COR-L47 (cell line): ENCODE measurements at places on chromosomes 3 and 15.

DNA sequence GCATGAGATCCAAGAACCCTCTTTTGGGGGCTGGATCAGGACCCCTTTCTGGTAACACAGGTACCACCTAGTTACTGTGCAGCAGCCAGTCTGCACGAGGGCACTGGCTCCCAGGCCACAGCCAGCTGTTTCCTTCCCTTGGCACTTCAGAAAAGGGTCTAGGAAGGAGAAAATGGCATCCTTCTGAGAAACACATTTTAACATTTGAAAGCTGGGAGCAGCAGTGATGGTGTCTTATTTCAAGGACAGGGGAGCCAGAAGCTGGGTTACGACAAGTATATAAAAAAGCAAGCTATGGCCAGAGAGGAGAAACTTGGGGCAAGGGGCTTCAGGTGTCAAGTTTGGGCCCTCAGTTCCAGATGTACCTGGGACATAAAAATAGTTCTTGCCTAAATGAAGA, 282.8 kb downstream of the CTNNB1 start:
- no peak for DNase-seq

DNA sequence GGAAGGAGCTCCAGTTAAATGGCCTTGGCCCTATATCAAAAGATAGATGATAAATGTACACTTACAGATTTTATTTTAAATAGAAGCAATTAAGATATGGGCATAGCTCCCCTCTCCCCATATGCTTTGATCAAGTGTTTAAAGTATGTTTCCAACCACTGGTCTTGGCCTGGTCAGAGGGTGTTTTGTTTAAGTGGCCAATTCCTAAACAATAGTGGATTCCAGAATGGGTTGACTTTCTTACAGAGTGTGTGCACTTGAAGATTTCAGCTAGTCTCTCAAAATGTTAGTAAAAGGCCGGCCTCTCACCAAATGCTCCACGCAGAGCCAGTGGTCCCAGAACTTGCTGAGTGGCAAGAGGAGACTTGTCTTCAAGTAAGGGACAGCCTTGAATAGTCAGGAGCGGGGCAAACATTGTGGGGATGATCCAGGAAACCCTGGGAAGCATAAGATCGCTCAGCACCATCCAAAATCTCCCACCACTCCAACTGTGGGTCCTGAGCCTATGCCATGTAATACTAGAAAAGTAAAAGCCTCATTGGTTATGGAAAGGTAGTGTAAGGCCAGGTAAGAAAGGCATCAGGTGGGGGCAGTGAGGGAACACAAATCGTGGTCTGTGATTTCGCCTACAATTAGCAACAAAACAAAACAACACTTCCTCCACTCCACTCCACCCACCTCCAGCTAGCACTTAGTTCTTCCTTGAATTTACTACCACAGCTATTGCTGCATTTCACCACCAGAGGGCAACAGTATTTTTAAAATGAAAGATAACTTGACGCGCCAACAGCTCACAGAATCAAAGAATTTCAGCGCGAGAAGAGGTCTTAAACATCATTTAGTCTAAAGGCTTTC, 4.8 kb downstream of the RARRES1 start:
- DNase-seq: peak; percentile 59

DNA sequence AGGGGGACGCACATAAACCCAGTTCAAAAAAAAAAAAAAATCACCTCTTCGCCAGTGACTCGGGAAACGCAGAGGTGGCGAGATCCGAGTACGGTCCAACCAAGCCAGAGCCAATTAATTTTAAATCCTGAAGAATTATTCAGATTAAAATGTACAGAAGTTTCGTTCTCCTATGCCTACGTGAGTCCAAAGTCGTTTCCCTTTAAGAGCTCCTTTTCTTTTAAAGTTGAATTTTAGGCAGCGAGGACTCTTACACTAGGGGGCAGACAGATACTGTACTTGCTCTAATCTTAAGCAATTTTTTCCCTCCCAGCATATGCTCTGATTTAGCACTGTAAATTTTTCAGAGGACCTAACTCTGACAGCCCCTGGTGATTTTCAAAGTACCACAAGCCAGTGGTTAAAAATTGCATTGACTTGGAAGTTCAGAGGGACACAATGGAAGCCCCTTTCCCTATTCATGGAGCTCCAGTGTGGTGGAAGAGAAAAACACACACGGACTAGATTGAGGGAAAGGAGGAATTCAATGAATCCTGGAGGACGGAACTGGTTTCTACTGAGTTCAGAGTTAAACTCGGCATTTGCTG, 3.3 kb upstream of the NR2F2 start:
- DNase-seq: peak; percentile 64

GRCh38 chr15:37045859-37046740, 54.2 kb downstream of the MEIS2 start:
- DNase-seq: peak; percentile 45

- DNase-seq: no peak
These were observed 902.9 kb downstream of the EPHA3 start for GRCh38 chr3:90010341-90010740.

DNA sequence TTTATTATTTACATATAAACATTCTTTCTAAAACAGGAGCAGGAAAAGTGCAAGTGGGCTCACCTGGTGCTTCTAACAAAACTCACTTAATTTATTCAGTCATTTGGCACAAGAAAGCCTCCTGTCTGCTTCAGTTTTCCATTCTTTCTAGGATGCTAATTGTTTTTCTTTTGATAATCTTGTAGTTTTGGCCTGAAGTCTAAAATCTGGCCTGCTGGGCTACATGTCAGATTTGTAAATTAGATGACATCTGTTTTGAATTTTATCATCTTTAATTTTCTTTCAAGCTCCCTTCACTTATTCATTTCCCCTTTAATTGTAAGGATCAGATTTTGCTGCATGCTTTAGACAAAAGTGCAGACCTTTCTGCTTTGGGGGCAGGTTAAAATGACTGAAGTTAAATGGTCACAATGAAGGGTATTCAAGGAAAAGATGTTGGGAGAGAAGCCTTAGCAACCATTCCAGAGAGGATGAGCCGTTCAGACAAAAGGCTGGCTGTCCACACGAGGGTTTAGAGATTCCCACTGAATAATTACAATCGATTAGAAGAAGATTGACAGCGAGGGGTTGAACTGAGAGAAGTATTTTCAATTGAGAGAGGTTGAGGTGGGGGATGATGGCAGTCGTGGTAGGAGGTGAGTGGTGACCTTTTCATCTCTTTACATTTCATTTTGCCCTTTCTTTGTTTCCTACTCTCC, 59.9 kb upstream of the PTX3 start:
- no peak for DNase-seq

GRCh38 chr3:42589382-42590109, 1.1 kb upstream of the SS18L2 start:
- no peak for DNase-seq

DNA sequence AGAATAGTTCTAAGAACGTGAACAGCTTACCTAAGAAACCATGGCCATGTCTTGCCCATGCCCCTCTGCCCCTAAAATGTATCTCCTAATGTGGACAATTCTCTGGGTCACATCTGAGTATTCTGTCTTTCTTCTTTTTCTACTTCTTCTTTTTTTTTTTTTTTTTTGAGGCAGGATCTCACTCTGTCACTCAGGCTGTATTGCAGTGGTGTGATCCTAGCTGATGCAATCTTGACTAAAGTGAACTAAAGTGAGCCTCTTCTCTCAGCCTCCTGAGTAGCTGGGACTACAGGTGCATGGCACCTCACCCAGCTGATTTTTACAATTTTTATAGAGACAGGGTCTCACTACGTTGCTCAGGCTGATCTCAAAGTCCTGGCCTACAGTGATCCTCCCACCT, 204.8 kb upstream of the ZPLD1 start:
- no peak for DNase-seq

DNA sequence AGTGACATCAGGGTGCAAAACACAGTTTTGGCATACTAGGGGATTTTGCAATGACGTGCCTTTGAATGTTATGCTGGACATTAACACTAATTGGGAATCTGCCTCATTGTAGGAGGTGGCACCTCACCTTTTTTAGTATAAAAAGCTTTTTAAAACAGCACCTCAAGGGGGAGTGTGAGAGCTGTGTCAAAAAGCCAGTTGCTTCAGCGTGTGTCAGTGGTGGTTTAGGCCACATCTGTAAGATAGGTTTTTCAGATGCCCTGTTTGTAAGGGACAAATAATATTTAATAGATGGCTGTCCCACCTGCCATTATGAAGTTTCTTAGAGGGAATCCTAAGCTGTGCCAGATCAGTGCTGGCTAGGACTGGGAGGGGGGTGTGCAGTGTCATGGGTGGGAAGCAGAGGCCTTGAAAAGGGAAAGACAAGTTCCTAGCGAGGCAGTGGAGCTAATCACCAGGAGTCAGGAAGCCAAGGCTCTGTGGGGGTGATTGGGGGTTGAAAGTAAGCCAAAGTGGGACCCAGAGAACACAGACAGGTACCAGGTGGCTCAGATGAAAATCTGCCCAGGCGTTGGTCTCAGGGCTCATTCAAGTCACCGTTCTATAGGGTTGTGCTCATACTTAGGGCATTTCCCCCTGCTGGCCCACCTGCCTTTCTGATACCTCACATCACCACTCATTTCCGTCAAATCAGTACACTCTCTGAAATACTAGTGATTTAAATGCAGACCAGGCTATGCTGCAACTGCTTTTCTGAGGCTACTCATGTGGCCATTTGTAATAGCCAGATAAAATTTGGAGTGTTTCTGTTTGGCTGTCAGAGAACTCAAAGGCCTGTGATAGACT, 120.5 kb downstream of the BBX start:
- no peak for DNase-seq

DNA sequence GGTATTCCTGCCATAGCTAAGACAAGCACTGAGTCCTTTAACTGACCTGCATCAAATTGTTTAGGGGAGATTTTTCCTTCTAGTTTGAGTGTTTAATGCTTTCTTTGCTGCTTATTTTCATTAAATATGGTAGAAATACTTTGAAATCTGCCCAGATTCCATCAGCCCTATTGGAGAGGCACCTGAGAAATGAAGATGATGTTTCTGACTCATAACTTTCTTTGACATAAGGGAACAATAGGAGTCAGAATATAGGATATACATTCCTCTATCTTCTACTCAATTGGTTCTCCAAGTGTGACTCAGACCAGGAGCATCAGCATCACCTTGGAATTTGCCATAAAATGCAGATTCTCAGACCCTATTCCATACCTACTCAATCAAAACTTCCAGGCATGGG, 27.4 kb downstream of the BTD start:
- DNase-seq: no peak

DNA sequence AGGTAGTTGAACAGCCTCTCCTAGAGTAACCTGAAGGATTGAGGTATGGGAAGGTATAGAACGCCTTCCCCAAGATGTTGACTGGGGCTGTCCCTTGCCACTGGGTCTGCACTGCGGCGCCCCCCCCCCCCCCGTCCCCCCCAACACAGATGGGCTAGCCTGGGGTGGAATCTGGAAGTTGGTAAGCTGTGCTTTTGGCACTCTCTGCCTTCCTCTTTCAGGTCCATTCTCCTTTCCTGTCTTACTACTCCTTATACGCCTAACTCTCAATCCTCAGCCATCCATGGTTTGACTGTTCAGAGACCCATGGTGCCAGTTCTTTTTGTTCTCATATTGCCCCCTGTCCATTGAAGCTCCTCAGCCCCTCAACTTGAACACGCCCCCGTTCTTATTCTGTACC, 42.8 kb downstream of the MAP2K1 start:
- DNase-seq: no peak

DNA sequence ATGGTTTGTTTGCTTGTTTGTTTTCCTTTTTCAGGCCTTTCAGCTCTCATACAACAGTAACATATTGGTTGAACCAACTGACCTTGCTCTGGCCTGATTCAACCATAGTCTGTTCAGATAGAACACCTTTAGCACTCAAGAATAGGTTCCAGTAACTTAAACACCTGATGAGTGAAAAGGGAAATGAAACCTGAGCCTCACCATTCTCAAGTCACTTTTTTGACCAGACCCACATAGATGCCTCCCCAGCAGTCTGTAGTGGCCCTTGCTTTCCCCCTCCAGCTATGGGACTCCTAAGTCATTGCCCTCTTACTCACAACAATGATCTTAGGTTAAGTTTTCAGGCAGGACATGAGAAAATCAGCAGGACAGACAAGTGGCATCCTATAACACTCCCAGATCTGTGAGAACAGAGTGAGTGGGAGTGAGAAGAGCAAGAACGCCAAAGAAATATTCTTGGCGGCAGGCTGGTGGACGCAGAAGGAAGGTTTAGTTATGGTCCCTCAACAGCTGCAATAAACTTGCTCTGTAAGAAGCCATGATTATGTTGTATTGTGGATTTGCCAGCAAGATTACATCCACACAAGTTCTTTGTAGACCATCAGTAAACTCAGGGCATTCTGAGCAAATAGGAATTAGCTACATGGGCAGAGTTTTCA, 367.5 kb downstream of the MECOM start:
- DNase-seq: no peak

DNA sequence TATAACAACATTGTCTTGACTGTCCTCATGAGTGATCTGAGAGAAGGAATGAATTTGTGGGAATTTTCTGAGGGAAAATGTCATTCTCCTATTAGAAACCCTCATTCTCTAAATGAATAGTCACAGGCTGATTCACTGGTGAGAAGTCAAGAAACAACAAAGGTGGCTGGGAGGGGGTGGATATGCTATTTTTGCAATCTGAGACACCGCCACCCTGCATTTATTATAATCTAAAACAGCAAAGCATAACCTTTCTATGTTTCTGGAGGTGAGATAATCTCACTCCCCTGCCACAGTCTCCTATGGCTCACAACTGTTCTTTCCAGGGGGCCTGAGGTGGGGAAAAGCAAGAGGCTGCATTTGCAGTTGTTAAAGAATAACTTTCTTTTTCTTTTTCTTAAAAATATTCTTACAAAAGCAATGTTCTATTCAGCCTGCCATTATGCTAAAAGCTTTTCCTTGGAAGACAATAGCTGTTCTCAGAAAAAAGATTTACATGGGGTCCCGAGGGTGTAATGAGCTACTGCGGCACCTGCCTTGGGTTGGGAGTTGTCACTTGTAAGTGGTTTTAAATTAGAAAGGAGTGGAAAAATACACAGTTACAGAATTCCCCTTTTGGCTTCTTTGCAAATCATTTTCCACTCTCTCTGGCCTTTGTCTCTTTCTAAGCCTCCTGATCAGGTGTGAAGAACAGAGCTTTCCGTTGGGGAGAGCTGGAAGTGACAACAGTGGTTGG, 220.9 kb downstream of the AGBL1 start:
- DNase-seq: no peak

- DNase-seq: no peak
These were observed 215.5 kb upstream of the POU1F1 start for GRCh38 chr3:87491843-87492242.

GRCh38 chr15:70955151-70955550, 62.5 kb downstream of the LRRC49 start:
- no peak for DNase-seq

- DNase-seq: no peak
These were observed 37.8 kb downstream of the SCG5 start for GRCh38 chr15:32679298-32679690.
